ENCODE measurements at places on chromosomes 5 and 9. TPM values are rescaled to one million over a fixed set of nuclear protein-coding genes. Genes with fewer than 3 reads are reported as not detected.

Gene C9orf50
- total RNA-seq, result 1.1 TPM

Gene IL13
- not detected for total RNA-seq

DNA sequence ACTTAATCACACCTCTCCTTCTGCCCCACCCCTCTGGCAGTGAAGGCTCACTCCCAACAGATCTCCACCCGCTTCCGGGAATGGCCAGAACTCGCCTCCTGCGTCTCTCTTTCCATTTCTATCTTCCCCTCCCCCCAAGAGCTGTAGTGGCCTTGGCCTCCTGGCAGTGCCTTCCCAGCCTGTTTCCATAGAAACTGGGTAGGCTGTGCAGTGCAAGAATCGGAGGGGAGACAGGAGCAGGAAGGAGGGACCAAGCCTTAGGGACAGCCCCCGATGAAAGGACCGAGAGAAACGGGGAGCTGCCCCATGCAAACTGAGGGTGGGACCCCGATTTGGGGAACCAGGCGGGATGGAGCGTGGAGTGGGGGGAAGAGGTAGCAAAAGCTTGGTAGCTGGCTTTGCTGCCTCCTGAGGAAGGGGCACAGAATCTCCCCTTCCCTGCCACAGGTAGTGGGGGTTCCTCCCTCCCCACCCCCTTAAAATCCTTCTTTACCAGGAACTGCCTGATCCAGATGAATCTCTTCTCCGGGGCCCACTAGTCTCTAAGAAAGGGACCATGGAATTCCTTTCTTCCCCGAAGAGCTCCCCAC is 4.5 kb upstream of the PCDH1 start:
- H3K27ac ChIP-seq, result no peak overlapping the region
- no peaks in the 10 kb centered on the region for H3K36me3 ChIP-seq
- DNase-seq, result no peak
- no peak overlapping the region for H3K4me3 ChIP-seq
- no peaks in the 10 kb centered on the region for H3K27me3 ChIP-seq

DNA sequence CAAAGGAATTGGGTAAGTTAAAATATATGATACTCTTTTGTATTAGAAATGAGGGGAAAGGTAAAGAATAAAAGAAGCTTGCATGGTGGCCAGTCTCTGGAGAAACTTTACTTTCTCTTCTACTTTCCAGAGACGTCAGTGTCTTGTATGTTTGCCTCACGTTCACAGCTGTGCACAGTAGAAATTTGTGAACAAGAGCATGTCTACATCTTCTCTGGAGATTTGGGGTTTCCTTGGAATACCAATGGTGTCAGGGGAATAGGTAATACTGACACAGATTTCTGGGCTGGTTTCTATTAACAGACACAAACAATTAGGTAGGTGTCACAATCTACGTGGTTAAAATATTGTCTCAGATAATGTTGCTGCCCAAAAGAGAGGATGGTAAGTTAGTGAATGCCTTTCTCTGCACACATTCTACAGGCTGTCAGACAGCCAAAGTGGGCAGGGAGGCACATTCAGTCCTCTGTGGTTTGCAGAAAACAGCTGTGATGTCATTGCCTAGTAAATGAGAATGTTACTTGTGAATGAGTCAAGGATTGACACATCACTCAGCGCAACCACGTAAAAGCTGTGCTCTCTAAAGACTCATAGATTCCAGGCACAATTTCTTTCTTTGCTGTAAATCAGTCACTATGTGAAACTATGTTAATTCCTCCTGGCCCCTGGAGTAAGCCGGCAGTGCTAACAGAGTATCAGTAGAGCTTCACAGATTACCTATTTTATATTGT is 397.1 kb downstream of the MAN2A1 start:
- no peaks in the 10 kb centered on the region for H3K4me1 ChIP-seq
- no peak overlapping the region for H3K4me3 ChIP-seq
- no peaks in the 10 kb centered on the region for H3K27me3 ChIP-seq
- H3K27ac ChIP-seq, result no peak overlapping the region
- DNase-seq, result no peak
- no peaks in the 10 kb centered on the region for H3K36me3 ChIP-seq

Gene TEX48
- not detected for total RNA-seq

- H3K27me3 ChIP-seq, result no peaks in the 10 kb centered on the region
- no peaks in the 10 kb centered on the region for H3K4me1 ChIP-seq
- no peak overlapping the region for H3K4me3 ChIP-seq
- H3K27ac ChIP-seq, result no peak overlapping the region
Observed at GRCh38 chr9:17688834-17689233, 110.0 kb downstream of the SH3GL2 start.

GRCh38 chr9:34862043-34862442 is 96.0 kb upstream of the PHF24 start:
- no peaks in the 10 kb centered on the region for H3K4me1 ChIP-seq
- no peak overlapping the region for H3K4me3 ChIP-seq
- no peaks in the 10 kb centered on the region for H3K27me3 ChIP-seq
